ENCODE measurements at places on chromosomes 16 and 17. TPM values are rescaled to one million over a fixed set of nuclear protein-coding genes. Genes with fewer than 3 reads are reported as not detected.

Gene GNG13
- not detected for polyA plus RNA-seq

Gene HCRT
- not detected for polyA plus RNA-seq

Gene CD300A
- not detected for polyA plus RNA-seq

Gene ARL6IP1
- 135 TPM for polyA plus RNA-seq

- H3K36me3 ChIP-seq, result no peaks in the 10 kb centered on the region
- DNase-seq, result no peak
- no peaks in the 10 kb centered on the region for H3K4me1 ChIP-seq
- H3K27ac ChIP-seq, result no peak overlapping the region
- H3K27me3 ChIP-seq, result no peaks in the 10 kb centered on the region
- H3K4me3 ChIP-seq, result no peak overlapping the region
Observed at GRCh38 chr16:30187971-30188561, 4.7 kb downstream of the CORO1A start.

All from GM23248 (cell line).